ENCODE measurements at places on chromosomes 1 and 21. TPM values are rescaled to one million over a fixed set of nuclear protein-coding genes. Genes with fewer than 3 reads are reported as not detected.

DNA sequence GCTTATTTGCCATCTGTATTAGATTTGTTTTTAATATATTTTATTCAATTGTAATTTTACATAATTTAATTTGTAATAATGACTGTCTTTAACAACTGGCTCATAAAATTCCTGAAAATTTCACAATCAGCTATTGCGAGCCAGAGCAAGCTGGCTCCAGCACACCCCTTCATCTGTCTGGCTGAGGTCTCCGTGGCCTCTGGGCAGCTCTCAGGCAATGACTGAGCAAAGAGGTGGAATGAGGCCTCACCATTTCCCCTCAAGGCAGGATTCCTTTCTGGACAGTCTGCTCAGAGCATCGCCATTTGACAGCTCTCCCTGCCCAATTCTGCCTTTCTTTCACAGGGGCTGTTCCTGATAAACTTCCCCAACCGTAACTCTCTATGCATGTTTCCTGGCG lies 5.8 kb upstream of the KANK4 start:
- peak; percentile 21 for DNase-seq

FCMR gene
- 0.36 TPM for total RNA-seq

IL23R gene
- total RNA-seq: not detected

DNA sequence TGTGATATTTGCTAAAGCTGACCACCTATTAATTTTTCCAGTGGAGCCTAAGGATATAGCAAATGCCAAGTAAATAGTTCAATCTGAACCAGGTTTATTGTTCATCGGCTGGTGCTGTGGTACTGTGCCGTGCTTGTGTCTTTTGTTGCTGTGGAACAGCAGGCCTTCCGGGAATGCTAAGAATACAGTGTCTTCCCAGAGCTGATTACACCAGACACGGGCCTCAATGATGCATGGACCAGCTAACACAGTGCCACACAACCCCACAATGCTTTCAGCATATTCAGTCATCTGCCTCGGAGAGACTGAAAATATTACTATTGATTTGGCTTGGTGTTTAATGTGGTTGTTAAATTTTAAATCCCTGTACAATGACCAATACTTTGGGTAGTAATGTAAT lies 415.4 kb downstream of the PTBP2 start:
- no peak for DNase-seq
